ENCODE measurements at places on chromosomes 1 and 21.
A peak's percentile ranks its signal among the peaks of the same experiment; 100 is the strongest.

DNA sequence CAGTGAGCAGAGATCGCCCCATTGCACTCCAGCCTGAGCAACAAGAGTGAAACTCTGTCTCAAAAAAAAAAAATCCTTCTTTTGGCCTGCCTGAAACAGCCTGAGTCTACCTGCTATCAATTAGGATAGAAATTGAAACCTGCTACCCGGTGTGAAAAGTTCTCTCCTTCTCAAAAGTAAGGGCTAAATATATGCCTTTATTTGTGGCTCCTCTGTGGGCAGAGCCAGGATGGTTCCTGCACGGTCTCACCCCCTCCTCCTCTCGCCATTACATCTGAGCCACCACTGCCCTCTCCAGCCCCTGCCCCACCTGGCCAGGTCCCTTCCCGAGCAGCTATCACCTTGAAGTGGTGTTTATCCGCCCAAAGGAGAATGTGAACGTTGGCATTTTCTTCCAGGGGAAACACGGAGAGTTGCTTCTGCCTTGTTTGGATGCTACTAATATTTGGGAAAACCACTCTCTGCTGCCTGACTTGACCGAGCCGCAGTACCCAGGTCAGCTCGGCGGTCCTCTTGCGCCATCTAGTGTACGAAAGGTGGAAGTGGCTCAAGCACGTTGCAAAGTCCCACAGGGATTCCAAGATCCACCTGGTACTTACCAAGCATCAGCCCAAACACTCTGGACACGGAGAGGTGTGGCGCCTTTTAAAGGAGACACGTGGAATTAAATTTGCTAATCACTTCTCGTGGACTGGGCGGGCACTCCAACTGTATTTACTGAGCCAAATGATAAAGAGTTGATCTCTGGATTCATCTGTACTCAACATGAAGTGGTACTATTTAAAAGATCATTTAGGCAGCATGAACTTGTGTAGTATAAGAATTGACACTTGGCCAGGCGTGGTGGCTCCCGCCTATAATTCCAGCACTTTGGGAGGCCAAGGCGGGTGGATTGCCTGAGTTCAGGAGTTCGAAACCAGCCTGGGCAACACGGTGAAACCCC is 31.9 kb downstream of the SETD4 start:
- DNase-seq = peak; percentile 43

GRCh38 chr1:93905734-93906133 is 3.5 kb downstream of the GCLM start:
- no peak for DNase-seq

- DNase-seq = no peak
Observed at GRCh38 chr1:46508757-46509156, 19.1 kb downstream of the DMBX1 start.

GRCh38 chr1:37752213-37752582 is 12.7 kb downstream of the EPHA10 start:
- no peak for DNase-seq

GRCh38 chr1:203227371-203228083 is 1.9 kb downstream of the CHIT1 start:
- DNase-seq = no peak

DNA sequence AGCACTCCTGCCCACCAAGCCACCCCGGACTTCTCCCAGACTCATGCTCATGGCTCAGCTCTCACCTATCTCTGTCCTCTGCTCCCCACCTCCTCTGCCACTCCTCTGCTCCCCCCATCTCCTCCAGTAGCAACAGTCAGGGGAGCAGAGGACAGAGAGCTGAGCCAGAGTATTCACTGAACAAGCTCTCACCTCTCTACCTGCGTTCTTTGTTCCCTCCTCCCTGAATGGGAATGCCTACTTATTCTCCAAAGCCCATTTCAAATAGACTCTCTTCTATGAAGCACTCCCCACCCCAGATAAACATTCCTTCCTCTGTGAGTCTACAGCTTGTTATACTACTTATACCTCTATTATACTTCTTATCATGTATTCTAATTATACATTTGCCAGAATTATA is 6.4 kb upstream of the EFNA1 start:
- DNase-seq = no peak

- DNase-seq = no peak
Observed at GRCh38 chr1:76330991-76331603, 256.6 kb downstream of the ST6GALNAC3 start.

- no peak for DNase-seq
Observed at GRCh38 chr1:85983316-85983715, 173.3 kb downstream of the COL24A1 start.

GRCh38 chr1:40079774-40080400 is 17.2 kb downstream of the PPT1 start:
- no peak for DNase-seq

- DNase-seq = no peak
Observed at GRCh38 chr1:147099192-147099591, 73.1 kb downstream of the PRKAB2 start.

GRCh38 chr1:10628685-10629084 is 153.9 kb downstream of the PEX14 start:
- no peak for DNase-seq

DNA sequence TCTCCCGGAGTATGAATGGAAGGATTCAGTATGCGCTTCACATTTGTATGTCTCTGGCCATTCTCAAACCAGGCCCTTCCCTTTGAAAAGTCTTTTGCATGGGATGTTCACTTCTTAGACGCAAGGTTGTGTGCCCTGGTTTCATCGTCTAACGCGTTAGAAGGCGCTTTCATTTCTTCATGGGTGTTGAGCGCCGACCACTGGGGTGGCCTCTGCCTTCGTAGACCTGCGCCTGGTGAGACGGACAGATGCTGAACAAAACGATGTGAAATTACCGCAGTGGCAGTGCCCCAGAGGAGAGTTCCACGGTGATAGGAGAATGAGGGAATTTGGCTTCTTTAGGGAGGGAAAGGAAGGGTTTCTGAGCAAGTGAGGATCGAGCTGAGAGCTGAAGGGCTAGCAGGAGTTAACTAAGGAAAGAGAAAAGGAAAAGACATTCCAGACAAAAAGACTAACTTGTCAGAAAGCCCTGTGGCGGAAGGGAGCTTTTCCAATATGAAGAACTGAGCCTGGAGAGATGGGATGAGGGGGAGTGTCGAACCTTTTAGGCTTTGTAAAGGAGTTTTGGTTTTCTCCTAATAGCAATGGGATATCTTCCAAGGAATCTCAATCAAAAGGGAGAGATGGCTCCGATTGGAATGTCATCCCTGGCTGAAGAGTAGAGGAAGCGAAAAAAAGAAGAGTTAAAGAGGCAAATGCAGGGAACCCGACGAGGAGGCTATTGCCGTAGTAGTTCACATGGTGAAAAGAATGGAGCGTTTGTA is 951 bp downstream of the GGPS1 start:
- peak; percentile 84 for DNase-seq

DNA sequence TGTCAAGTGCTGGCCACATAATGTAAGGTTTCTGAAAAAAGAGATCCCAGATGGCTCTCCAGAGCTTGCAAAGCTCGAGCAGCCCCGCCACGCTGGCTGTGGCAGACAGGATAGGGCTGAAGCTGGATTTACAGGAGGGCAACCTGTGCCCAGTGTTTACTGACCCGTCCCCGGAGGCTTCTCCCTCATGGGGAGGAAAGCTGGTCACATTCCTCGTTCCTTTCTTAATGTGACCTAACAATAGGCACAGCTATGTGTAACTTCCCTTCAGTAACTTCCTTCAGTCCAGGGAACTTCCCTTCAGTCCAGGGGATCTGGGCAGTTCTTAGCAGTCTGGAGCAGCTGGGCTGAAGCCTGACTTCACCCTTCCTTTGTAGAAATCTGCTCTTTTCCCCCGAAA is 7.7 kb downstream of the SLFNL1 start:
- no peak for DNase-seq

DNA sequence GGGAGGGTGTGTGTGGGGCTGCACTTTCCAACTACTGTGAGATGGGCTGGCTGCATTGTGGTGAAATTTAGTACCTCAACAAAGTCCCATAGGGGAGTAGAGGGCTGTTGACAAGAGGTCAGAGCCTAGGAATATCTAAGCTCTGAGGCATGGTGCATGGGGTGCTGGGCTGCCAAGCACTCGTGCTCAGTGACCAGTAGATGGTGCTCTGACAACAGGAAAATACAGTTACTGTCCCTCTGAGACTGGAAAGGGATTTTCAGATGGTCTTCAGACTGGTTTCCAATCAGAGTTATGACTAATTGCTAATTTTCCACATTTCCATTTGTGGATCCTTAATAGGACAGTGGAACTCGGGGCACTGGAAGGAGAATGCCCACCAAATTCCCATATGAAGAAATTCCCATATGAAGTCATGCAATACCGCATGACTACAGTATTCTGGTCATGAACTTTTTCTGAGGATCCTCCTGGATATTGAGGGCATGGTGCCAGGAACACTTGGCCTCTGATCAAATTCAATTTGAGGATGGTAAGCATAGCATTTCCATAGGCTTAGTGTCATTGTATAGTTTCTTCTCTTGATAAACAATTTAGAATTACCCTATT is 4.1 kb upstream of the CACNA1E start:
- no peak for DNase-seq

GRCh38 chr1:74005533-74005932 is 192.4 kb downstream of the LRRIQ3 start:
- DNase-seq = no peak

DNA sequence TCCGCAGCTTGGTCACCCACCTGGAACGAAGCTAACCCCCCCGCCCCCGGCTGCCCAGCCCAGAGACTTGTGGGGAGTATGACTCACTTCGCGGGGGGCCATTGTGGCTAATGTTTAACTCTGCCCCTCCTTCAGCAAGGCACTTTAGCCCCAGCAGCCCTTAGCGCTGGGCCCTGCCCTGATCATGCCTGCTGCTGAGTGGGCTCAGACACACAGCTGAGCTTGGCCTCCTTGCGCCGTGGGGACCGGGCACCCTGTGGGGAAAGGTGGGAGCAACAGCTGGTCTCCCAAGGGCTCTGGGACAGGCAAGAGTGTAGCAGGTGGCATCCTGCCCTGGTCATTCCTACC is 6.3 kb upstream of the LAD1 start:
- no peak for DNase-seq

GRCh38 chr1:109657395-109657794 is 1.5 kb downstream of the GSTM4 start:
- DNase-seq = no peak

DNA sequence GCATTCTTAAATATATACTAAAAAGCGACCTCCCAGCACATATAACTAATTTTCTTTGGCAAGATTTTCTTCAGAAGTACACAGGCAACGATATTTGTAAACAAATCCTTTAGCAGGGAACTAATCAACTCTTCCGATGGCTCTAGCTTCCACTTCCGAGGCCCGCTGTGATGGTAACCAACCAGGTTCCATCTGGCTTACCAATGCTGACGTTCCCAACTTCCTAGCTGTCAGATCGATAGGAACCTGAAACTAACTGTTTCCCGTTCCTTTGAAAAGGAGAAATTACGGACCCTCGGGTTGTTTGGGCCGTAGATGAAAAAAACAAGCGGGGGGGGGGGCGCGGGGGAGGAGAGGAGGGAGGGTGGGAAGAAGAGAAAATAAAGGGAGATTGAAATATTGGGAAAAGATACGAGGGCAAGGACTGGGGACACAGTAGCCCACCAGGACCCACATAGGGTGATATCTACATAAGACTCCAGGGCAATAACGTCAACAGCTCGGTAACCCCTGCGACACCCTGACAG is 513 bp downstream of the GTF2B start:
- DNase-seq = peak; percentile 27

DNA sequence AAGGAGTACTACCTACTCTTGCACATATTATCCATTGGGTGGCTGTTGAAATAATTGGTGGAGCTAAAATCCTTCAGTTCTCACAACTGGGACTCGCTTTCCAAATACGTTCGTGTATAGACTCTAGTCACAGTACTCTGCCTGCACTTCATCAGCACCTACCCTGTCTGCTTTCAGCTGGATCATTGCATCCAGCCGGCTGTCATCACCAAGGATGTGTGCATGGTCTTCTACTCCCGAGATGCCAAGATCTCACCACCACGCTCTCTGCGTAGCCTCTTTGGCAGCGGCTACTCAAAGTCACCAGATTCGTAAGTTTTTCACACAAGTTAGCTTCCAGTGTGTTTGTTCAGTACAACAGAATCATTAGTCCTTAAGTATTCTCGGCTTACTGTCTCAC is 37.3 kb upstream of the PGD start:
- no peak for DNase-seq

GRCh38 chr1:19439464-19440171 is 45.7 kb downstream of the CAPZB start:
- DNase-seq = peak; percentile 21

DNA sequence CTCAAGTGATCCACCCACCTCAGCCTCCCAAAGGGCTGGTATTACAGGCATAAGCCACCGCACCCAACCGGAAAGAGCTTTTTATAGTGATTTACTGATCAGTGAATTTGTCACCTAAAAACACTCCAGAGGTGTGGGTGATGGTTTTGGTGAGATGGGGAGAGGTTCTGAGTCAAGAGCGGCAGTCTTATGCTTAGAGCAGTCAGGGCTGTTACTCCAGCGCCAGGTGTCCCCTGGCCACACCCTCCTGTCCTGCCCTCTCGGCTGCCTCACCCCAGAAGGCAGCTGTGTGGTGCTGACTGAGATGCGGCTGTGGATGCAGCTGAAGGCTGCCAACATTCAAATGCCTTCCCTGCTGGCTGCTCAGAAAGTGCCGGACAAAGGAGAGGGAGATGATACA is 94.5 kb upstream of the LPGAT1 start:
- DNase-seq = peak; percentile 9

GRCh38 chr1:189962181-189962580 is 515.5 kb downstream of the BRINP3 start:
- no peak for DNase-seq

DNA sequence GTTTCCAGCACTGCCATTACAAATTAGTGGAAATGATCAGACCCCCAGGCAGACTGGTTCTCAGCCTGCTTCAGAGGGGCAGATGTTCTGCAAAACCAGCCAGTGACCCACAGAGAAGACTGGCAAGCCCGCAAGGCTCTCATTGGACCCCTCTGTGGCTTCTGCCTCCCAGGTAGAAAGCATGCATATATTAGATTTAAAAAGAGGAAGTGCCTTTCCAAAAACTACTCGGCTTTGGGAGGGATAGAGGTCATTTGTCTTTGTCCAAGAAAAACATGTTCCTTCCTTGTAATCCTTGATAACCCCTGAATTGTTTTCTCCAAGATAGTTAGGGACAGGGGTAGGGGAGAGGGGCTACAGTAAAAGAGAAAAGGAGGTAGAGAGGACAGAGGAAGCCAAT is 11.8 kb downstream of the HIVEP3 start:
- DNase-seq = no peak

DNA sequence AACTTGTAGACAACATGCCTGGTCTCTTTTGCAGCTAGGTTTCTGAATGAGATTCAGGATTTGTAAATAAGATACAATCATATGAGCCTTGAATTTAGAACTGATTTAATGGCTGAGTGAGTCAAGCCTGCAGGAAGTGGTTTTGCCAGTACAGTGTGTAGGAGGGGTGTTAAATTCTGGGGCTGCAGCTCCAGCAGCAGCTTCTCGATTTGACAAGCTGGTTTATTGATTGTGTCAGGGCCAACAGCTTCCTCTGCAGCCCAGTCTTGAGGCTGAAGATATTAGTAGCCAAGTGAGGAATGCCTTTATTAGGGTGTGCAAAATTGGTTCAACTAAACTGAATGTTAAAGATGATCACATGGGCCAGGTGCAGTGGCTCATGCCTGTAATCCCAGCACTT is 11.5 kb upstream of the PLA2G5 start:
- no peak for DNase-seq

All from T-helper 2 cell (primary cell).